ENCODE measurements at places on chromosomes 1 and 21.

- no peak for DNase-seq
These were observed 20.8 kb upstream of the BTG2 start for GRCh38 chr1:203284411-203285123.

- no peak for DNase-seq
These were observed 80.3 kb downstream of the DISC1 start for GRCh38 chr1:231706934-231707333.

DNA sequence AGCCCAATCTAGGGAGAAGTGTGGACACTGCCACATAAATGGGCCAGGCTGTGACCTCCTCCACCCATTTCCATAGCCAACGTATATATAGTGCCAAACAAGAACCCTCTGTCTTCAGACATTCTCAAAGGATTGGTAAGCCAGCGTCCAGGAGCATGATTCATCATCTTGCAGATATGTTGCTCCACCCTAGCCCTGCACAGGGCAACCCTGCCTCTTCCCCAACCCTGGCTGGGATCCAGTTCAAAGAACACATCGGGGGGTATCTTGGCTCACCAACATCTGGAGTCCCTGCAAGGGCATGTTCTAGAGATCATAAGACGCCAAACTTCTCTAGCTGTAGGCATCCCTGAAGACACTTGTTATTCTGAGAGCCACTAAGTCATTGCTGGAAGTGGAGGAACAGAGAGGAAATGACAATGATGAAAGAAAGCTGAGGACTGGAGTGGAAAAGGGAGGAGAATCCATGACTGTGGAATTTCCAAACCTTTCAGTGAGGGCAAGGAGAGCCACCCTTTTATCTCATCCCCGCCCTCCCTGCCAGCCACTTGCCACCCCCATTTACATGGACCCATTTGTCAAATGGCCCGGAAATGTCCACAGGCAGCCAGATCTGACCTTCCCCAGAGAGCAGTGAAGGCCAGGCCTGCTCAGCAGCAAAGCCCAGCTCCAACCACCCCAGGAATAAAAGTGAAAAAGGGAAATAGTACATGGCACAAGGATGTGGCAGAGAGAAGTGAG, 144.1 kb upstream of the CTTNBP2NL start:
- no peak for DNase-seq

GRCh38 chr21:46564391-46564790, 40.5 kb downstream of the S100B start:
- no peak for DNase-seq

DNA sequence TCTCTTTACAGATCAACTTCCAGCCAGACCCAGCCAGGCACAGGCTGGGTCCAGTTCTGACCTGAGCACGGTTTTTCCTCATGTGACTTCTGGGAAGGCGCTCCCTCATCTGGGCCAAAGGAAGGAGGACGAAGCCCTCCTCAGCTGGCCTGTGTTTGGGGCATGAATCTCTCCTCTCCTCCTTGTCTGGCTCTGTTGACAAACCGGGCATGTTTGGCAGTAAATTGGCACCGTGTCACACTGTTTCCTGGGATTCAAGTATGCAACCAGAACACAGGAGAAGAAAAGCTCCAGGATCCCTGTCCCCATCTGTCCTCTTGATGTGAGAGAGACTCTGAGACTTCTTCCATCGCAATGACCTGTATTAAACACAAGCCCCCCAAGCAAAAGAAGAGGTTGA, 18.3 kb downstream of the NECAP2 start:
- no peak for DNase-seq

GRCh38 chr1:191913260-191913977, 244.8 kb upstream of the RGS18 start:
- no peak for DNase-seq

GRCh38 chr1:33718186-33718585, 145.7 kb upstream of the HMGB4 start:
- DNase-seq = no peak

DNA sequence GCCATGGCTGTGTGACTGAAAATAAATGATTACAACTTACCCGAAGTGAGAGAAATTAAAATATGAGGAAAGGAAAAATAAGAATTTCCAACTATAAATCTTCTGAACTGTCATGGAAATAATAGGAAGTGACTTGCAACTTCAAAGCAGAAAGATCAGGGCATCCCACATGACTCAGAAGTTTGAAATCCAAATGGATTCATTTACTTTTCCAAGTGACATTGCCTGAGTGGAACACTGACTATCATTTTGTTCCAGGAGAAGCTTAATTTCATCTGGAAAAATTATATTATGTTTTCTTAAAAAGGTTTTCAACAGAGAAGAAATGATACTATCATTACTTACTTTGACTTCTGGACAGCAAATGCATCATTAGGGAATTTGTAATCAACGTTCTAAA, 110.8 kb downstream of the GREM2 start:
- DNase-seq = no peak

DNA sequence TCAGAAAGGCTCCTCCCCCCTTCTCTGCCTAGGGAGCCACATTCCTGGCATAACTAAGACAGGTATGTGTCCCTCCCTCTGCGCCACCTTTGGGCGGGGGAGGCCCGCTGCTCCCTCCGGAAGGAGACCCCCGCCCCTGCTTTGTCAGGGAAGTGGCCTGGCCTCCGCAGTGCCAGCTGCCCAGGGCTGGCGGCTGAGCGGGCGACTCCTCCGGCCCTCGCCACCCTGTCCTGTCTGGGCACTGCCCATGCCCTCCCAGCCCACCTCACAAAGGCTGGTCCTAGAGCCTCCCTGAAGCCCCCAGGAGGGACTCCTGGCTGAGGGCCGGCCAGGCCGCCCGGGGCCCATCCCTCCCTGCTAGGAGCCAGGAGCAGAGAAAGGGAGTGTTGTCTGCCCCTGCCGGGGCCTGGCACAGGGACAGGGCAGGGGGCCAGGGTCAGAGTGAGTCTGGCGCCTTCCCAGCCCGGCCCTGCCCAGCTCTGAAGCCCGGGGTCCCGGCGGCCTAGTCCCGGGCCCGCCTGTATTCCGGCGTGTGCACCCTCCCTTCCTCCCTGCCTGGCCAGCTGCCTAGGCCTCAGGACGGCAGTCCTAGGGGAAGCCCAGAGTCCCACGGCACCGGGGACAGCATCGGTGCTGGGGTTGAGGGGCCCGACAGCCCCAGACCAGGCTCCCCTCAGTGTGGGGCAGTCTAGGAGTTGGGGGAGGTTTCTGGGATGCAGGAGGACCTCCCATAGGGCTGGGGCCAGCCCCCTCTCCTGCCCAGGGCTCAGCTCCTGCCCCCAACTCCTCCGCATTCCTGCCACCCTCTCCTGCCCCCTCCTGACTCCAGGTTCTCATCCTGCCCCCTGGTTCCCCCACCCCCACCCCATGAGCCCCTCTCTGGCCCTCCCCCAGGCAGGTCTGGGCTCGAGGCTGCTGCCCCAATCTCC, 5.1 kb downstream of the AGRN start:
- no peak for DNase-seq

DNA sequence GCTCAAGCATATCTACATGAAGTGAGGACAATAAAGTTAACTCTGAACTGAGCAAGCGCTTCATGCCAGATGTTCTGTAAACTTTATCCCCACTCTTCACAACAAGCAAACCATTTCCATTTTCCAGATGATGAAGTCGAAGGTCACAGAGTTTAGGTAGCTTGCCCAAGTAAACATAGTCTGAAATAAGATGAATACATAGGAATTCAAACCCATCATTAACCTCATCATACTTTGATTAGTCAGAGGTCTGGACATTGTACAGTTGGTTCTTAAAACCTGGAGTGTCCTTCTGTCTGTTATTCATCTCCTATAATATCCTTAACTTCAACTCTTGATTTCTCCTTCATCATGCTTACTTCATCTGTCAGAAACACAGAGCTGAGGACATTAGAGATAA, 180.3 kb upstream of the C8B start:
- DNase-seq = no peak

DNA sequence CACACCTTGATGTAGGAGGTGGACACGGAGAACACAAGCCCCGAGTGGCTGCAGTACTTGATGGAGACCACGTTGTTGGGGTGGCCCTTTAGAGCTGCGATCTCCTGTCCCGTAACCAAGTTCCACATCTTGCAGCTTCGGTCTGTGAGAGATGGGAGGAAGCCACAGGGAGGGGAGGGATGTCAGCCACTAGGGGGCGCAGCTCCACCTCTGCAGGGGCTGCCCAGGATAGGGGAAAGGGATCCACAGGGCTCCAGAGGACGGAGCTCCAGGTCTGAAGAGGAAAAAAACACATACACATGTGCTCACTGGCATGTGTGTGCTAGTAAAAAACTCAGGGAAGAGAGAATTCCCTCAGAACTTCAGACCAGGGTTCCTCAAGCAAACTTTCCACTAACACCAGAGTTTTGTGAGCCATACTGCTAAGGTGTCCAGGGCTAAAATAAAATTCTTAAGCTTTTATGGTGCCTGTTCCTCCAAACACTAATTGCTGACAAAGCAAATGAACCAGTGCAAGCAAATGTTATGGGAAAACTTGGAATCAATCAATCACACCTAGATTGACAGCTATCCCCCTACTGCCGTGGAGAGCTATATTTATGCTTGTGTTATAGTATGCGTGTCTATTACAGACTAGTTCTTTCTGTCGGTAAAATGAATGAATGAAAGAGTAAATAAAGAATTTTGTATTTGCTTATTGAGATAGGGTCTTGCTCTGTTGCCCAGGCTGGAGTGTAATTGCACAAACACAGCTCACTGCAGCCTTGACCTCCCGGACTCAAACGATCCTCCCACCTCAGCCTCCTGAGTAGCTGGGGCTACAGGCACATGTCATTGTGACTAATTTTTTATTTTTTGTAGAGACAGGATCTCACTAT, 43.7 kb downstream of the KIF21B start:
- peak; percentile 67 for DNase-seq

GRCh38 chr1:51733793-51734522, 117.1 kb downstream of the OSBPL9 start:
- DNase-seq = no peak

- peak; percentile 50 for DNase-seq
These were observed 17.4 kb upstream of the KCNAB2 start for GRCh38 chr1:6028042-6028850.

- DNase-seq = no peak
These were observed 15.9 kb upstream of the CD58 start for GRCh38 chr1:116586741-116587143.

GRCh38 chr1:112579801-112580510, 39.0 kb downstream of the ST7L start:
- no peak for DNase-seq

DNA sequence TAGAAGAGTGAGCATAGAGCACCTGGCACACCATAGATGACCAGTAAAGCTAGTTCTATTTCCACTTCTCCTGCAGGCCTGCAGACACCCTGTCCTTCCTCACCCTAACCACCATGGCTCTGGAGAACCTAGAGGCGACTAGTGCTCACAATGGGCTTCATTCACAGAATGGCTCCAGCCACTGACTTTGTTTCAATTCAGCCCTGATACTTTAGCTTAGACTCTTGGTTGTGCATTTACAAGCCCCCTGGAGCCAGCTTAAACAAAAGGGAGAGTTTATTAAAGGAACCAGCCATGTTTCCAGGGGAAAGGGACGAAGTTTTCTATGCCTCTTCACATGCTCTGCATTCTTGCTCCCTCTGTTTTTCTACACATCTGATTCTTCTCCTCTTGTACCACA, 123.7 kb downstream of the NAV1 start:
- DNase-seq = no peak

GRCh38 chr1:116693759-116694480, 26.4 kb upstream of the IGSF3 start:
- no peak for DNase-seq

DNA sequence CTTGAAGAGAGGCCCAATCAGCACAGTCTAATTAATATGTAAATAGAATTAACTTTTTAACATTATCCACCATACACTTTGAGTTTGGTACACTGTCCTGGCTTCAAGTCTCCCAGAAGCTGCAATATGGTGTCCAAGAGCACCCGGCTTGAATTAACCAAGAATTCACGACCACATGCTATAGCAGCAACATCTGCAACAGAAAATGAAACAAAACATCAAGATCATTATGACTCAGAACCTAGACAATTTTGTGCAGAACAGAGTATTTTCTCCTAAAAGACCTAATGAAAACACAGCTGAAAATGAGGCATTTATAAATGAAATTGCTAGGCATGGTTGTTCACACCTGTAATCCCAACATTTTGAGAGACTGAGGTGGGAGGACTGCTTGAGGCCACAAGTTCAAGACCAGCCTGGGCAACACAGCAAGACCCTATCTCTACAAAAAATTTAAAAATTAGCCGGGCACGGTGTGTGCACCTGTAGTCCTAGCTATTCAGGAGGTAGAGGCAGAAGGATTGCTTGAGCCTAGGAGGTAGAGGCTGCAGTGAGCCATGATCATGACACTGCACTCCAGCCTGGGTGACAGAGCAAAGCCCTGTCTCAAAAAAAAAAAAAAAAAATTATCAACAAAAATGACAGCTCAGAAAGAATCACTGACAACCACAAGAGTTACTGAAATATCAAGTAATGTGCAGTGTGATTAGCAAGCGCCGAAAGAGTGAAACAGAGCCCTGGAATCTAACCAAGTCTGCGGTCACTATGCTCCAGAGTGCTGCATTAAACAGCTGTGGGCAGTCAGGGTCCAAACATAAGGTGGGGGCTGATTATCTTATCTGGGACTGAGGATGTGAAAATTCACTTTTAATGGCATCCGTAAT, 45.3 kb downstream of the HSF2BP start:
- DNase-seq = no peak

All from T-helper 9 cell (primary cell).